ENCODE measurements at places on chromosomes 6 and 20.

DNA sequence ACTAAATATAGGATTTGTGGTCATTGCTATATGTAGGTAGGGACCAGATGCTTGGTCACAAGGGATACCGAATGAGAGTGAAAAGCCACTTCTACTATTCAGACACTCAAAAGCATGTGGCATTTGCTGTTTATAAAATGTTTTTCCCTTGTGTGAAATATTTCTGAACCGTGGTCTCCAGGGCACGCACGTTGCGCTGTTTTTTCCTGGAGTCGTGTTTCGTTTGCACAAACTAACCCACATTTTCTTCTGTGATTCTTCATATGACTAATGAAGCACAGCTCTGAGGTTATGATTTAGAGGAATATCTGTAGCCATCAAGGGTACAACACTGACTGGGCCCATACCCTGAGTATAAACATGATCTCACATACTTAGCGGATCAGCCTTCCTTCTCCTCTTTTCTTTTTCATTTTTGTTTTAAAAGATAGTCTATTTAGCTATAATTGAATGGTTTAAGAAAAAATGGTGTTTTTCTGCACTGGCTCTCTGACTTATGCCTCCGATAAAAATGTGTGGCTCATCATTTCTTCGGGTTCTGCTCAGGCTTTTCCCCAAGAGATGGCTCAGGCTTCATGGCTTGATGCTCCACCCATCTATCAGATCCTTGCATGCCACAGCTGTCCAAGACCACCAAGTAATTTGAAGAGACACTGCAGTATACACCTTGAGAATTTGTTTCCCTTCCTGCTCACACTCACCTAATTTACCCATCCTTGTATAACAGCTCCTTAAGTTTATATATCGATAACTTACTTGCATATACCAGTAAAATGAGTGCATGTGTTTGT is 59.9 kb upstream of the HBS1L start:
- DNase-seq: peak; percentile 21

DNA sequence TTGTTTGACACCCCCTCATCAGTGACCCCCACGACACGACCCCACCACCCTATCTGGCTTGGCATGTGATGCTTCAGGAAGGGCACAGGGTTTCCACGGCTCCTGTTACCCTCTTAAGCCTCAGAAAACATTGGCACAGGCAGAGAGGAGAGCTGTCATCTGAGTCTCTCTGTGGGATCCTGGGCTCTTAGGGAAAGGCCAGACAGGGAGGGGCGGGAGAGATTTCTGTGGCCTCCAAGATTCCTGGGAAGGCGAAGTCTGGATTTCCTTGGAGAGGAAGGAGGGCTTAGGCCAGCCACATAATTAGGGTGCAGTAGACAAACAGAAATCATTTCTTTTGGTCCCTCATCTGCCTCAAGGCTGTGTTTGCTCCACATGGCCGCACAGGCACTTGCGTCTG is 191.6 kb upstream of the SNX9 start:
- DNase-seq: no peak

GRCh38 chr20:56859801-56860261 is 230.7 kb downstream of the TFAP2C start:
- DNase-seq: no peak

DNA sequence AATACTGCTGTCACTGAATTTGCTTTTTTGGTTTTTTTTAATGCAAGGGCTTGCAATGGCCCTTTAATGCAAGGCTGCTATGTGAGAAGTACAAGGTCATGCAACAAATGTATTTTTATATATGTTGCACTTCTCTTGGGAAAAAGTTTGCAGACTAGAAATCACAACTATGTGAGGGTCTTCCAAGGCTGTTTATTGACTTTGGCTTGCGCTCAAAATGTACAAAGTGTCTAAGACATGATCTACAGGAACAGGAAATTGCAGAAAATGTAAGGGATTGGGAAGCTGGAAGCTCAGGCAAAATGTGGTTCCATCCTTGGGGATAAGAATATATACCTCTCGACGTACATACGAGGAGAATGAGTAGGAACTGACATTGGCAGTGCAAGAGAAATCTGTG is 92.2 kb upstream of the F13A1 start:
- DNase-seq: no peak

DNA sequence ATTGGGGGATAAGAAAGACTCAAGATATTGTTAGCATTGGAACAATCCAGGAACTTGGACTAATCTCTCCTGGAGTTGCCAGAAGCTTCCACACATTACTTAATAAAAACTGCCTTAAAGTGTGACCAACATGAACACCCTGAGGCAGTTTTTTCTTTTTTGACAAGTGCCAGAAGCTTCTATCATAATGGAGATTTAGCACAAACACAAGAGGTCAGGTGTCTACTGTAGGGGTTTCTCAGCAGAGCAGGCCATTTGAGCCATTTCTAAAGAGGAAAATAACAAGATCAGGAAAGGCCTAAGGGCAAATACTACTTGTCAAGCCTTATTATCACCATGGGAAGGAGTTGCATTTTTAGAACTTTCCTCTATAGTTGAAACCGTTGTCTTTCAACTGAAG is 361.5 kb downstream of the EPM2A start:
- no peak for DNase-seq

DNA sequence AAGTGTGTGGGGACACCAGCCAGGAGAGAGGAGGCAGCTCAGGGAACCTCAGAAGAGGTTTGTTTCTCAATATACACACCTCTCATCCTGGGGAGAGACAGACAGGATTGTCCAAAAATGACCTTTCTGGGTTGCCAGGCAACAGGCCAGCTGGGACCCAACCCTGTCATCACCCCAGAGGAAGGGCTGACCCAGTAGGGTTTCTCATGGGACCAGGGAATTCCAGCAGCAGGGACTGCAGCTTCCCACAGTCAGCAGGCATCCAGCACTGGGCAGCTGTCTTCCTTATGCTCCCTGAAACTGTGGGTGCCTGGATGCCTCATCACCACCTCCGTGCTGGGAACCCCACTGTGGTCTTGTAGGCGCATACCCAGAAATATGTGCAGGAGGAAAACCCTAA is 1.3 kb downstream of the C20orf202 start:
- no peak for DNase-seq

GRCh38 chr6:41718828-41719227 is 16.6 kb downstream of the TFEB start:
- no peak for DNase-seq

Measured in stimulated activated CD4-positive, alpha-beta T cell treated with anti-CD3 and anti-CD28 coated beads, Interleukin-4, amount 100 ng/mL, for 4 hours (primary cell).